ENCODE measurements at places on chromosomes 6 and 20.

DNA sequence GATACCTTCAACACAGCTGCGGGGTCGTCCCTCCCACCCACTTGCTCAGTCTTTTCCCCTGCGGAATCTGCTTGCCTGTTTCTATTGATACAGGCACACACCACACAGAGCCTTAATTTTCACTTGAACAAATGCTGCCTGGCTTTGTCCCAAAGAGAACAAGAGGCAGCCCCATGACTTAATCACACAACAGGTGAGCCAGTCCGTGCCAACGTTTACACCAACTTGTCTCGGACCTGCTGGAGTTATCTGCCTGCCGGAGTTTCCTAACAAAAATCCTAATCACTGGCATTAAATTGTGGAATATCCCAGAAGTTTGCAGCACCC lies 186.8 kb upstream of the RREB1 start:
- no peak for DNase-seq

DNA sequence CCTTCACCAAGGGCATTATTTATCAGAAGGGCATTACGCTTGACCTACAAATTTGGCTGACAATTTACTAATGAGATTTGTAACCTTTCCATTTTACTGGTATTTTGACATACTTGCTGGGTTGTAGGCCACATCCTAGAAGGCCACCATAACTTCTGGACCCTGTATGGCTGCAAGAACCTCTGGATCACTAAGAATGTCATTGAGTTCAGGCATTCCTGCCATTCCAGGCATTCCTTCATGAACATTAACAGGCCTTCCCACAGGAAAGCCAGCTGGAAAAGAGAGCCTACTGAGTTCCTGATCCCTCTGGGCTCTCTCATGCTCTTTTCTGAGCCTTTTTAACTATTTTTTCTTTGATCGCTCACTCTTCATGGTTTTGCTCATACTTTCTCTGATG lies 28.4 kb upstream of the SLC35A1 start:
- DNase-seq, result no peak

DNA sequence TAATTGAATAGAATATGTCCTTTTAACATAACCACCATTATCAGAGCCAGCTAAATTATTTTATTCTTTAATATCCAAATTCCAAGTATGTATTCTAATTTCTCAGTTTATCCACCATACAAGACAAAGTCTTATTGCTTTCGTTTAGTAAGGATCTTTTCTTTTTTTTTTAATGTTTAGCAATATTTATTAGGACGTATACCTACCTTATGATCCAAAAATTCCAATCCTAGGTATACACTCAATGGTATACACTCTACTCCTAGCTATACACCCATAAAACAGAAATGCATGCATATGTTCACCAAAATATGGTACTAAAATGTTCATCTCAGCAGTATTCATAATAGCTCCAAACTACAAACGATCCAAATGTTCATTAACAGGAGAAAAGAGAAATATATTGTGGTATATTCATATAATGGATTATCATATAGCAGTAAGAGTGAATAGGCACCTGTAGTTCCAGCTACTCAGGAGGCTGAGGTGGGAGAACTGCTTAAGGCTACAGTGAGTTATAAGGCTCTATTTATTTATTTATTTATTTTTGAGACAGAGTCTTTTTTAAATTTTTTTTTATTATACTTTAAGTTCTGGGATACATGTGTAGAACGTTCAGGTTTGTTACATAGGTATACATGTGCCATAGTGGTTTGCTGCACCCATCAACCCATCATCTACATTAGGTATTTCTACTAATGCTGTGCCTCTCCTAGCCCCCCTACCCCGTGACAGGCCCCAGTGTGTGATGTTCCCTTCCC lies 17.3 kb downstream of the TNFAIP3 start:
- DNase-seq, result no peak

DNA sequence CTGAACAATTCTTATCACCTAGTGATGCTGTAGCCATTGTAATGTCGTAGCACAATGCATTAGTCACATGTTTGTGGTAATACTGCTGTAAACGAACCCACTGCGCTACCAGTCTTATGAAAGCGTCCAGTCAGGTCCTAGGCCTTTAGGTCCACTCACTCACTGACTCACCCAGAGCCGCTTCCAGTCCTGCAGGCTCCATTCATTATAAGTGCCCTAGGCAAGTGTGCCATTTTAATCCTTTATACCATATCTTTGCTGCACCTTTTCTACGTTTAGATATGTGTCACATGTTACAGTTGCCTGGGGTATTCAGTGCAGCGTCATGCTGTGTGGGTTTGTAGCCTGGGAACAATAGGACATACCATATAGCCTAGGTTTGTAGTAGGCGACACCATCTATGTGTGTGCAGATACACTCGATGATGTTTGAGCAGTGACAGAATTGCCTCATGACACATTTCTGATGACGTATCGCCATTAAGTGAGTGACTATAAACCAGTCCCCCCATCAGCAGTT lies 15.4 kb downstream of the IGF2R start:
- no peak for DNase-seq

DNA sequence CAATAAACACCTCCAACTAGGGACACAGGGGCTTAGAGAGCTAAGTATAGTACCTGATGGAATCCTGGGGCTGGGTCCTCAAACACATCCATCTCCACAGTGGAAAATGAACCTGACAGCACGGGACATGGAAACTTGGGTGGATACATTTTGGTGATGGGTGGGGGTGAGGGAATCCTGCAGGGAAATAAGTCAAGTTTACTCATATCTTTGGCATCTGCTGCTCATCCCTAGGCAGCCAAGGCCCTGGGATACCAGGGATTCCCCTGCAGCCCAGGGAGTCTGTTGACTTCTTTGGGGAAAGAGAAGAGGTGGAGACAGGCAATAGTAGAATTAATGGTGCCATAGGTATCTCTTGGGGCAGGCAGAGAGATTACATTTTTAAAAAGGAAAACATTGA lies 6.6 kb downstream of the APOBEC2 start:
- peak; percentile 14 for DNase-seq

GRCh38 chr6:138500867-138501446 lies 1.7 kb upstream of the NHSL1 start:
- no peak for DNase-seq

DNA sequence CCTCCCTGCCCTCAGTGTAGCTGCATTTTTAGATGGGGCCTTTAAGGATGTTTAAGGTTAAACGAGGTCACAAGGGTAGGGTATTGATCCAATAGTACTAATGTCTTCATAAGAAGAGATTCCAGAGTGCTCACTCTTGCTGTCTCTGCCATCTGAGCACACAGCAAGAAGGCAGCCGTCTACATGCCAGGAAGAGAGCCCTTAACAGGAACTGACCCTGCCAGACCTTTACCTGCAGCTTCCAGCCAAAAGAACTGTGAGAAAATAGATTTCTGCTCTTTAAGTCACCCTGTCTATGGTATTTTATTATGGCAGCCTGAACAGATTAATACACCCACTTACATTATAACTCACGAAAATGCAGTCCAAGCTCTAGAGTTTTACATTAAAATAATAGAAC lies 685.3 kb upstream of the MARCKS start:
- DNase-seq, result no peak

GRCh38 chr6:159440349-159440748 lies 252.7 kb downstream of the SOD2 start:
- DNase-seq, result no peak

GRCh38 chr6:132168961-132169360 lies 217.8 kb upstream of the CCN2 start:
- DNase-seq, result no peak

GRCh38 chr6:40244699-40245098 lies 310.4 kb upstream of the MOCS1 start:
- DNase-seq, result no peak

- no peak for DNase-seq
These were observed 9.0 kb upstream of the GRM4 start for GRCh38 chr6:34154668-34155447.

- DNase-seq, result no peak
These were observed 97.5 kb downstream of the MAFB start for GRCh38 chr20:40591536-40591935.

- no peak for DNase-seq
These were observed 258.0 kb downstream of the PLCB1 start for GRCh38 chr20:8390037-8390433.

- DNase-seq, result no peak
These were observed 4.6 kb downstream of the SPTLC3 start for GRCh38 chr20:13013411-13013810.

- no peak for DNase-seq
These were observed 248.5 kb downstream of the THBS2 start for GRCh38 chr6:169005166-169005565.

- no peak for DNase-seq
These were observed 970.9 kb downstream of the TBC1D32 start for GRCh38 chr6:120363429-120363828.

GRCh38 chr6:118285791-118286190 lies 262.3 kb upstream of the PLN start:
- DNase-seq, result no peak

DNA sequence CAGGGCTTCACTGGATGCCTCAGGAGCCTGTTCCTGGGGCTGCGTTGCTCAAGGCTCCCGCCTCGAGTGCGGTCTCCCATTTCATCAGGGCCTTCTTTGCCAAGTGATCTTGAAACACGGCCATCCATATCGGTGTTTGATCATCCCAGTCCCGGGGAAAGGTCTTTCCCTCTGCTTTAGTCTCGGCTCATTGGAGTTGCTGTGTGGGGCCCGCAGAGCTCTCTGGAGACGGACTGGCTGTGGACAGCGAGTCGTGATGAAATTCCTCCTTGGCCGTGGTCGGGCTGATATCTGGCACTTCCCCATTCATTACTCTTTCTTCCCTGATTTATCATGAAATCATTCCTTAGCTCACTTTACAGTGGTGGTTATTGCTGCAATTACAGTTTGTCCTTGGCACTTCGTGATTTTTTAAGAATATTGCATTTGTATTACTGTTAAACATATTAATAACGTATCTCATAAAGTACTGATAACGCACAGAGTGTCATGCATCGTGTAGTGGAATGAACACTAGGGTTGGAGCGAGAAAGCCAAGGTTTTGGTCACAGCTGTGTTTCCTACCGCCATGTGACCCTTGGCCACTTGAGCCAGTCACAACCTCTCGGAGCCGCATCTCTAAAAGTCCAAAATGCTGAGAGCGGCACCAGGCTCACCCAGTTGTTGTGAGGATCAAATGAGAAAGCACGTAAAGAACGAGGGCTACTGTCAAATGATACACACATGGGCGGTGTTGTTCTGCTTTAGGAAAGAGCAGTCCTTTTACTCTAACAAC lies 71.8 kb downstream of the MTHFD1L start:
- DNase-seq, result no peak

GRCh38 chr20:36833275-36834020 lies 42.5 kb upstream of the TLDC2 start:
- DNase-seq, result no peak

DNA sequence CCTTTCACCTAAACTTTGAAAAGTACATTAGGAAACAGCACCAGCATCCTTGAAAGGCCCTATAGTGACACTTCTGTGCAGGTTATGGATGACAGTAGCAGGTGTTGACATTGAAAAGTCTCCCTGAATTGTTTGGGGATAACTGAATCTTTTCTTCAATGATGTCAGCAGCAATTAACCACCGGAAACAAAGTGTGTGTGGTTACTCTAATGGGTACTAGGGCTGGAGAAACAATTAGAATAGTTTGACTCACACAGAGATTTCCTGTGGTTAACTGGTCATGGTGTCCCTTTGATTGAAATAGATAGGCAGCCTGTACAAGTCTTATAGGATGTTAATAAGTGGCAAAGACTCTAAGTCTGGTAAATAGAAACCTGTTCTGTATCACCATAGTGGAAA lies 189.1 kb downstream of the TBX18 start:
- no peak for DNase-seq

DNA sequence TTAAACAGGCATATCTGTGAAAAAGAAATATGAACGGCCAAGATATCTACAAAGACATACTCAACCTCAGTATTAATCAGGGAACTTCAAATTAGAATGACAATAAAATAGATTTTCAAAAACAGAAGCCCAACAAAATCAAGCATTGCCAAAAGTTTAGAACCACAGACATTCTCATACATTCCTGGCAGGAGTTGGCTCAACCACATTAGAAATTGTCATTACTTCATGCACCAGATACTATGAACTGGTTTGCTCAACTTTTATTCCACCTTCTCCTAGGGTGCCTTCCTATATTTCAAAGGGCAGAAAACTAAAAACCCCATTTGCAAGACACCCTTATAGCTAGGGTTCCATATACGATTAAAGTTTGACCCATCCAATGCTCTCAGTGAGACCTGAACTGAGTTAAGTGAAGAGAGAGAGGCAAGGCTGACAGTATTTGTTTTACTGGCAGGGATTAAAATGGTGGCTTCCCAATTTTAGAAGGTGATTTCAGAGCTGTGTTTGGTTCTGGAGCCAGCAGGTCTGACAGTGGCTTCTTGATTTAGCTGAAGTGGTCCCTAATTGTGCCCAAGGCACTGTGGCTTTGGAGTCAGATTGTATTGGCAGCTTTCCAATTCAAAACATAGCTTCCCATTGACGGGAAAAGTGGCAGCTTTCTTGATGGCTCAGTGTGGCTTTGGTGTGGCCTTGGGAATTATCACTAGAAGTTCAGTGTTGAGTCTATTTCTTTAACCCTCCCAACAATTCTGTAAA lies 77.1 kb upstream of the CDYL start:
- DNase-seq, result no peak

DNA sequence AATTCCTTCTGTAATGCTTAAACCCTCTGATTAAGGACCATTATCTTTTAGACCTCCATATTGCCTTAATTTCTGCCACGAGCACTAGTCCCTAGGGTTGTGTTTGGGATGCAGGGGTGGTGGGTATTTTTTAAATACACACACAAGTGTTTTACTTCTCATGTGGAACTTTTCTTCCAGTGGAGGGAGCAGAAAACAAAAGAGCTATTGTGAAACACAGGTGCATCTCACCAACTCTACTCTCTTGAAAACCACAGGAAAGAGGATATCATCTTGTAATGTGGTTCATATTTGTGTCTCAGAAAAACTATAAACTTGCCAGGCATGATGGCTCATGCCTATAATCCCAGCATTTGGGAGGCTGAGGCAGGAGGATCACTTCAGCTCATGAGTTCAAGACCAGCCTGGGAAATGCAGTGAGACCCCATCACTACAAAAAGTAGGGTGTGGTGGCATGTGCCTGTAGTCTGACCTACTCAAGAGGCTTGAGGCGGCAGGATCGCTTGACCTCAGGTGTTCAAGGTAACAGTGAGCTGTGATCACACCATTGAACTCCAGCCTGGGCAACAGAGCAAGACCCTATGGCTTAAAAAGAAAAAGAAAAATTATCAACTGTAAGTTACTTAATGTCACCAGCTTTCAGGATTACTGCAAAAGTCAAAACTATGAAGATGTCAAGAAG lies 37.3 kb downstream of the MRS2 start:
- no peak for DNase-seq

GRCh38 chr6:109436041-109436440 lies 4.4 kb downstream of the PPIL6 start:
- DNase-seq, result no peak
